ENCODE measurements at places on chromosomes 16 and 17.

GRCh38 chr17:45740553-45741330, 43.4 kb upstream of the CRHR1 start:
- no peak for DNase-seq

DNA sequence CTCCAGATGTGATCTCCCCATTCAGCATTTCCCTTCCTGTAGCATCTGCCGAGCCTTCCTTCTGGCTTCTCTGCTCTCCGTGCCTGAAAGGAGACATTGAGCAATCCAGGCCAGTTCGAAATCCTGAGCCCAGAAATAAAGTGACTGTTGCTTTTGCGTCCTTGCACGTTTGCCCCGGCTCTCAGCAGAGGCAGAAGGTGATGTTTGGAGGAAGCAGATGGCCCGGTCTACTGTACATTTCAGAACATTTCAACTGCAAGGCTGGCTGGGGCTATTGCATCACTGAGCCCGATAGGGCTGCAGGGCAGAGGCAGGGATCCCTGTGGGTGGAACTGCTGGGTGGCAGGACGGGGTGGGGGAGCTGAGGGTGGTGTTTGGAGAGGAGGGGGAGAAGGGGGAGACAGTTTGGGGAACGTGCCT, 29.4 kb downstream of the IRF8 start:
- DNase-seq, result no peak

GRCh38 chr16:75218256-75219076, at the start of gene CTRB1:
Gene CTRB1, plus strand, starts transcription at chr16:75218988. Its CDS starts 20 bp downstream, at chr16:75219008.
- DNase-seq, result no peak

DNA sequence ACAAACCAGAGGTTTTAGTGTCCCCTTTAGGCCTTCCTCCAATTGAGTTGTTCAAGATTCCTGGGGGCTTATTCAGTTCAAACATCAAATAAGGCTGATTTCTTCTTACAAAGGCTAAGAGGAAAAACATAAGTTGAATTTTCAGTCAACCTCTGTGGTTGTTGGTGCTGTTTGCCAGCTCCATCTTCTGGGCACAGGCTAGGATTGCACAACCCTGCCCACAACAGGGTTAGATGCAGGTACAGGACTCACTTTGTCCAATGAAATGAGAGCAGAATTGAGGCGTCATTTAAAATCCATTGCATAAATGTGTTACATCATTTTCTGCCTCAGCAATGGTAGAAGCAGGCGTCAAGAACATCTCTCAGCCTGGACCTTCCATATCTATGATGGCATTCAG, 173.3 kb downstream of the PMP22 start:
- no peak for DNase-seq

- DNase-seq, result no peak
These were observed 77.6 kb upstream of the LHX1 start for GRCh38 chr17:36859706-36860105.

DNA sequence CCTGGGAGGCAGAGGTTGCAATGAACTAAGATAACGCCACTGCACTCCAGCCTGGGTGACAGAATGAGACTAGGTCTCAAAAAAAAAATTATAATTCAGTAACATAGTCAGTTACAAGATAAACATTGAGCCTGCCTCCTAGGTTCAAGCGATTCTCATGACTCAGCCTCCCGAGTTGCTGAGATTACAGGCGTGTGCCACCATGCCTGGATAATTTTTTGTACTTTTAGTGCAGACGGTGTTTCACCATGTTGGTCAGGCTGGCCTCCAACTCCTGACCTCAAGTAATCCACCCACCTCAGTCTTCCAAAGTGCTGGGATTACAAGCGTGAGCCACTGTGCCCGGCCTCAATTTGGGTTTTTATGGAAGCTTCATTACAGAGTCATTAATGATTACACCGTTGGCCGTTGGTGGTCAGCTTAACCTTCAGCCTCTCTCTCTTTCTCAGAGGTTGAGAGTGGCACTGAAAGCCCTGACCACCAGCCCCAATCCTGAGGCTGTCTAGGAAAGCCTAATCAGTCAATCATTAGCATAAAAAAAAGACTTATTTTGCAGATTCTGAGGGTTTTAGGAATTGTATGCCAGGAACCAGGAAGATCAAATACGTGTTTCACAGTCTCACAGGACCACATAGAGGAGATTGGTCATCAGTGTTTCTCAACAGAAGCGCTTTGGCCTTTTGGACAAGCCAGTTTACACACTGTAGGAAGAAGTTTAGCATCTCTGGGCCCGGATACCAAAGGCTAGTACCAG, 1.3 kb upstream of the LRRC37A3 start:
- no peak for DNase-seq

GRCh38 chr16:1989209-1990100, at the start of gene SYNGR3:
Gene SYNGR3, plus strand, starts transcription at chr16:1989970. Its CDS starts 133 bp downstream, at chr16:1990103.
- DNase-seq, result no peak

- DNase-seq, result no peak
These were observed at the start of gene CRYM for GRCh38 chr16:21277927-21278706. Gene CRYM, minus strand, starts transcription at chr16:21278290. Its CDS starts 39 bp downstream, at chr16:21278251.

- DNase-seq, result no peak
These were observed 1.2 kb upstream of the ZFPM1 start for GRCh38 chr16:88451586-88452481.

GRCh38 chr17:16406742-16407674, 8.4 kb upstream of the TRPV2 start:
- DNase-seq, result no peak

DNA sequence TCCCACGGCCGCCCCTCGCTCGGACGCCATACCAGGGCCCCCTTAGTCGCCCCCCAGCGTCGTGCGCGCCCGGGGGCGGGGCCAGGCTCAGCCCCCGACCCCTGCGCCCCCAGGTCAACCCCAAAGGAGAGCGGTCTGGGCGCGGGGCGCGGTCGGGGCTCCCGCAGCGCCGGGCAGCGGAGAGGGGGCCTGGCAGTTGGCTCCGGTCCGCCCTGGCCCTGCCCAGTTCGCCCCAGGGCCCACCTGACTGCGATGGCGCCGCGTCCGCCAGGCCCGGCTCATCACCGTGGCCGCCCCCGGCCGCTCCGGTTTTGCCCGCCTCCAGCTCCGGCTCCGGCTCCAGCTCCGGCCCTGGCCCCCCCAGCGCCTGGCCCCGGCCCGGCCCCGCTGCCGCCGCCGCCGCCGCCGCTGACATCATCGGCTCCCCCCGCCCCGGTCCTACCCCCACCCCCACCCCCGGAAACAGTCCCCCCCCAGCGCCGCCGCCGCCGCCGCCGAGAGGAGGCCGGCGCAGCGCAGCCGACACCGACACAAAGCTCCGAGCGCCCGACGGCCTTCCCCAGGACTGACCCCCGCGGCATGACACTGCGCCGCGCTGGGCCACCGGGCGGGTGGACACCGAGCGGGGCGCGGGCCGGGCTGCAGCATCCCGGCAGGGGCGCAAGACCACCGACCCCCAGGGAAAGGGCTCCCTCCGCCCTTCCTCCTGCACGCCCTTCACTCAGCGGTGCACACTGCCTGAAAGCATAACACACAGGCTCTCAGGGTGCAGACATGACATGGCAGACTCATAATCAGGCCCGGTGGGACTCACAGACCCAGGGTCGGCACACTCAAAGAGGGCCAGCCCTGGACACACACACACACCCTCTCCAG, at the start of gene ZBTB4:
TSS of gene ZBTB4 (minus strand) at position 419 of the 876 bp plus-strand sequence. CDS start 12,830 bp downstream, outside the sequence.
- DNase-seq, result no peak

DNA sequence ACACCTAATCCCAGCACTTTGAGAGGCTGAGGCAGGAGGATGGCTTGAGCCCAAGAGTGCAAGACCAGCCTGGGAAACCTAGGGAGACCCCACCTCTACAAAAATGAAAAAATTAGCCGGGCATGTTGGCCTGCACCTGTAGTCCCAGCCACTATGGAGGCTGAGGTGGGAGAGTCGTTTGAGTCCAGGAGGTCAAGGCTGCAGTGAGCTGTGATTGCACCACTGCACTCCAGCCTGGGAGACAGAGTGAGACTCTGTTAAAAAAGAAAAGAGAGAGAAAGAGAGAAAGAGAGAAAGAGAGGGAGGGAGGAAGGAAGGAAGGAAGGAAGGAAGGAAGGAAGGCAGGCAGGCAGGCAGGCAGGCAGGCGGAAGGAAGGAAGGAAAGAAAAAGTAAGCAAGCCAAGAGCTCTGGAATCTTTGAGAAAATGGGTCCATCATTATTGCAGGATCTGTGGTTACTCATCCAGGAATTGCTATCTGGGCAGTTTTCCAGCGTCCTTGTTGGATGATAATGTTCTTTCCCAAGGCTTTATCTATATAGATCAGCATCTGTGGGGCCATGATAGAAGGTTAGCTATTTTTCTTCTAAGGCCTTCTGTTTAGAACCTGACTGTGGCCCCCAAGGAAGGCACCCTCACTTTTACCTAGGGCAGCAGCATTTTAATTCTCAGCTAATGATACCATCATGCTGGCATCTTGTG, 533.2 kb upstream of the CDH5 start:
- DNase-seq, result peak; percentile 23

- DNase-seq, result no peak
These were observed 1.0 kb downstream of the LITAF start for GRCh38 chr16:11585460-11586377.

DNA sequence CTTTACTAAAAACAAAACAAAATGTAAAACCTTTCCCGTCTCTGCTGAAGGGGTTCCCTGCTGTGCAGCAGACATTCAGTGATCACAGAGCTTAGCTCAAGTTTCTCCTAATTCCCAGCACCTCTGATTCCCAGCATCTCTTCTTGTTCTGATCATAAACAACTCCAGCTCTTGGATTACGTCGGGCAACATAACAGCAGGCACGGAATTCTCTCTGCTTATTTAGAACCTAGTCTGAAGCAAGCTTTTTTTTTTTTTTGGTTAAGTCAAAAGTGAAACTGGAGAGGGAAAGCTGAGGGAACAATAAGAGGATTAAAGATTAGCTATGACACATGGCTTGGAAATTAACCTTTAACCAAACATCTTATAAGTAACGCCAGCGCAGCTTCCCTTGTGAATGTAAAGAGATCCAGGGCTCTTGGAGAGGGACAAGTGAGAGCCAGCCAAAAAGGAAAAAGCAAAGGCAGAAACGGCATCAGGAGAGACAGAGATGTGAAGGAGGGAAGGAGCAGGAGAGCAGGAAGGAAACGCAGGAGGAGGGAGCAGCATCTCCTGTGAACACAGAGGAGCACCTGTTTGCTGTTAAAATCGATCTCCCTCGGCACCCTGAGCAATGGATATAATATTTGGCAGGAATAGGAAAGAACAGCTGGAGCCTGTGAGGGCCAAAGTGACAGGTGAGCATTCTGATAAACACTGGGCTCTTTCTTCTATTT, at the start of gene BCO1:
TSS of gene BCO1 (plus strand) at position 394 of the 716 bp plus-strand sequence. CDS start at position 614, 220 bp downstream.
- no peak for DNase-seq

GRCh38 chr17:13046361-13046760, 28.5 kb upstream of the ELAC2 start:
- no peak for DNase-seq

- DNase-seq, result no peak
These were observed 24.0 kb downstream of the MEOX1 start for GRCh38 chr17:43637563-43638323.

- DNase-seq, result no peak
These were observed 41.9 kb upstream of the WSCD1 start for GRCh38 chr17:6028294-6028693.

DNA sequence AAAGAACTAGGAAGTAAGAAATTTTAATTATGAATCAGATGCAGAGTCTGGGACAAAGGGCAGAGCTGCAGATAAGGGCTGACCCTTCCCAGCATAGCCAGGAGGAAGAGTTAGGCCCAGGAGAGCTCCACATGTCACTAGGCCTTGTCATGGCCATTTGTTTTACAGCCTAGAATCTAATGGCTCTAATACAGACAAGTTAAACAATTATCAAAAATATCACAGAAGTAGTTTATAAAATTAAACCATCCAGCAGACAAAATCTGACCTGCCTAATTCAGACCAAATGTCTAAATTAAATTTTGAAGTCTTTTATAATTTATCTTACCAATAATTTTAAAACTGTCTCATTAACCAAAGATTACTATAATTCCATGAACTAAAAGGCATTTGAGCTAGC, 1369.5 kb downstream of the CDH11 start:
- DNase-seq, result no peak

- DNase-seq, result no peak
These were observed 166.2 kb upstream of the ASIC2 start for GRCh38 chr17:33459078-33459940.

DNA sequence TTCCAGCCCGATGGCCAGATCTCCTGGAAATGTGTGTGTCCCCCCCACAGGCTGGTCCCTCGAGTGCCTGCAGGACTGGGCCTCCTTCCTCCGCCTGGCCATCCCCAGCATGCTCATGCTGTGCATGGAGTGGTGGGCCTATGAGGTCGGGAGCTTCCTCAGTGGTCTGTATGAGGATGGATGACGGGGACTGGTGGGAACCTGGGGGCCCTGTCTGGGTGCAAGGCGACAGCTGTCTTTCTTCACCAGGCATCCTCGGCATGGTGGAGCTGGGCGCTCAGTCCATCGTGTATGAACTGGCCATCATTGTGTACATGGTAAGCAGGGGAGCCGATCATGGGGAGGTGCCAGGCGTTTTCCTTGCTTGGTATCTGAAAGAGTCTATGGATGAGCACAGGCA, 22.1 kb downstream of the SLC47A1 start:
- DNase-seq, result no peak

- no peak for DNase-seq
These were observed 504 bp downstream of the ERN1 start for GRCh38 chr17:64129515-64129764.

DNA sequence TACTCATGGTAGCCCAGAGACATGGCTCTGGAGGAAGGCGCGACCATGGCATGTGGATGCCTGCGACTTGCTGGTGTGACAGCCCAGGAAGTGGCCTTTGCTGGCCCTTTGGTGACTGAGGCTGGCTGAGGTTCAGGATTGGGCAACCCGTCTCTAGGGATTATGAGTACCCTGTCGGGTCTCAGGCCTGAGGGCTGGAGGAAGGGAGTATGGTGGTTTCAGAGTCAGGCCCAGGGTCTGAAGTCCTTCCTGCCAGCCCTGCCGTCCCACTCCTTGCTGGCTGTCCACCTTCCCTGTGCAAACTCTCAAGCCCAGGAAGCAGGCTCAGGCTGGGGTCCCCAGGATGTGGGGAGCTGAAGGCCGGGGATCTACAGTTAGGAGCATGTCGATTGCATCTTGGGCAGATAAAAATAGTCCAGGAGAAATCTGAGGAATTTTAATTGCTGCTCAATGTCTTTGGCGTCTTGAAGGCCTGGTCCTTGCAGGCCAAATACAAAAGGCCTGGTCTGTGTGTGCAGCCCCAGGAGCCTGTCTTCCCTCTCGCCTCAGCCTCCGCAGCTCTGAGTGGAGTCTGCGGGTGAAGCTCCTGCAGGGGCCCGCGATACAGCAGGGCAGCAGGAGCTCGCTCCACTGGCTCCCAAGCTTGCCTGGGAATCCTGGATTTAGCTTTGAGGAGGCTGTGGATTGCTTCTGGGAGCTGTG, 52.5 kb downstream of the NKD1 start:
- DNase-seq, result no peak

- no peak for DNase-seq
These were observed 1.4 kb downstream of the RAB11FIP3 start for GRCh38 chr16:426906-427249.

- no peak for DNase-seq
These were observed 2.1 kb upstream of the MMP2 start for GRCh38 chr16:55476625-55477533.

DNA sequence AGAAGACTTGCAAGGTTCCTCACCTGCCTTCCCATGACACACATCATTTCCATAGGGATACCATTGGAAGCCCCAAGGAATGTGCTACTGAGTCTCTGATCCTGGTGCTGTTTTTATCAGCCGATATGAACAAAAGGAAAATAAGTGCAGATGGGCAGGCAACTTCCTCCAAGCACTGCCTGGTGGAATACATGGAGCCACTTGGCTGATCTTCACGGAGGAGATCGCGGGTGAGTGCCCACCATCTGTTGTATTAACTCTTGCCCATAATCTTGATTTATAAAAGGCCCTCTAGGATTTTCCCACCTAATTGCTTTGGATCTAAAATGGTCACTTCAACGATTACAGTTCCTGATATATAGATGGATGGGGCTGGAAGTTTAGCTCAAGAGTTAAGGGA, 24.7 kb upstream of the CDRT15 start:
- DNase-seq, result no peak

GRCh38 chr16:25978218-25978617, 286.5 kb downstream of the HS3ST4 start:
- DNase-seq, result no peak

Data from HS-27A (cell line).